Substantia nigra (tissue), 51 donors: ENCODE measurements at places on chromosomes 7 and 10.

GRCh38 chr10:42754155-42755027 lies 28.2 kb upstream of the BMS1 start:
- DNase-seq = no peak

DNA sequence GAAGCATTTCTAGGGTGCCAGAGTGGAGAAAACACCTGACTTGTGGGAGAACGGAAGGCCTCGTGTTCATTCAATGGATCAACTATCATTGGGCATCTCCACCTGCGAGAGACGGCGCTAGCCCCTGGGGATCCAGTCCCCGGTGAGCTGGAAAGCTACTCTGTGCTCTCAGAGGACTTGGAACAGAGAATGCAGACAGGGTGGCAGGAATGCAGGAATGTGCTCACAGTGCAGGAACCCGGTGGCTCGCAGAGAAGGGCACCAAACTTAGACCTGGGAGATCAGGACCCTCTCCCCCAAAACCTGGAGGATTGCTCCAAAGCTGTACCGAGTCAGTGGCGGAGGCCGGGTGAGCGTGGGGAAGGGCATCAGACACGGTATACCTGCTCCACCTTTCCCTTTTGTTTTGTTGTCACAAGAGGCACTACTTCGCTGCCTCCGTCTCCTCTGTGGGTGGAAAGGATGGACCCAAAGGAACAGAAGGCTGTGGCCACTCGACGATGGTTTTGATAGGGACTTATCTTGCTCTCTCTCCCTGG lies 569.0 kb upstream of the C7orf33 start:
- no peak for DNase-seq

GRCh38 chr10:65838811-65839210 lies 1087.0 kb upstream of the LRRTM3 start:
- DNase-seq = no peak

DNA sequence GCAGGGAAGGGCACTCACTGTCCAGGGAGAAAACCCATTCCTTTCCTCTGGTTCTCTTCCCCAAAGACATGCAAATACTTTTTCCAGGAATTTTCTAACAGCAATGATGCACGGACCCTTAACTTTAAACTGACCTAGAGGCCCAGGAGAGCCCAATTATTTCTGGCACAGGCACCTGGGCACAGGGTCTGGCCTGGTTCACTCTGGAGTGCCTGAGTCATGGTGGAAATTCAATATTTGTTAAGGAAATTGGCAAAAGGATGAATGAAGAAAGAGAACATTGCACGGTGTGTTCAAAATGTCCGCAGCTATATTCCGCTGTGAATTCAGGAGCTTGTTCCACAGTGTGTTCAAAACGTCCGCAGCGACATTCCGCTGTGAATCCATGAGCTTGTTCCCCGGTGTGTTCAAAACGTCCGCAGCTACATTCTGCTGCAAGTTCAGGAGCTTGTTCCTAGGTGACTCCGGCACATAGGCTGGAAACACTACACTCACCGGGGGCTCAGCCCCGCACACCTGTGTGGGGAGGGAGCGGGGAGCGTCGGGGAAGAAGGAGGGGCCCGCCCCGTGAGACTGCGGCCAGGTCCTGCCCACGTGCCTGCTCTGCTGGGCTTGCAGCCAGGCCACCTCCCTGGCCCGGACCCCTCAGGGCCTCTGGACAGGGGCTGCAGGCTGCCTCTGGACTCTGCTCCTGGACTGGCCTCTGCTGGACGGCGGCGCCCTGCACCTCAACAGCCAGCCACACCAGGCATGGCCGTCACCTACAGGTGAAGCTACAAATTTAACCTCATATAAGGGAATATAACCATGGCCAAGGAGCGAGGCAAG lies 72.0 kb upstream of the FAM20C start:
- DNase-seq = no peak

DNA sequence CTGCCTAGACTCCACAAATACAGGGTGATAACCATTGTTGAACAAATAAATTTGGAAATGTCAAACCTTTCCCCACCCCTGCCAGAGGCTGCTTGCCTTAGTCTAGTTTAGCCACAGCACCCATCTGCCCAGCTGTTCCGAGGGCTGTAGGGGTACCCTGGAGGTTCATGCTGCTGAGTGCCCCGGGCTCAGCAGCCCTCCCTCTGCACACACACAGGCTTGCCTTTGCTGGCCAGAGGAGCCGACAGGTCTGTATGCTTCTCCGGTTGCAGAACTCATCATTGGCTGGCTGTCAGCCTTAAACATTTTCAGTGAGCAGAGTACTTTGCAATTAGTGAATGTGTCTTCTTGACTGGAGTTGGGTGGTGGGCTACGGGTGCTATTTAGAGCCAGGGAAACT lies 122.9 kb downstream of the NRF1 start:
- no peak for DNase-seq

DNA sequence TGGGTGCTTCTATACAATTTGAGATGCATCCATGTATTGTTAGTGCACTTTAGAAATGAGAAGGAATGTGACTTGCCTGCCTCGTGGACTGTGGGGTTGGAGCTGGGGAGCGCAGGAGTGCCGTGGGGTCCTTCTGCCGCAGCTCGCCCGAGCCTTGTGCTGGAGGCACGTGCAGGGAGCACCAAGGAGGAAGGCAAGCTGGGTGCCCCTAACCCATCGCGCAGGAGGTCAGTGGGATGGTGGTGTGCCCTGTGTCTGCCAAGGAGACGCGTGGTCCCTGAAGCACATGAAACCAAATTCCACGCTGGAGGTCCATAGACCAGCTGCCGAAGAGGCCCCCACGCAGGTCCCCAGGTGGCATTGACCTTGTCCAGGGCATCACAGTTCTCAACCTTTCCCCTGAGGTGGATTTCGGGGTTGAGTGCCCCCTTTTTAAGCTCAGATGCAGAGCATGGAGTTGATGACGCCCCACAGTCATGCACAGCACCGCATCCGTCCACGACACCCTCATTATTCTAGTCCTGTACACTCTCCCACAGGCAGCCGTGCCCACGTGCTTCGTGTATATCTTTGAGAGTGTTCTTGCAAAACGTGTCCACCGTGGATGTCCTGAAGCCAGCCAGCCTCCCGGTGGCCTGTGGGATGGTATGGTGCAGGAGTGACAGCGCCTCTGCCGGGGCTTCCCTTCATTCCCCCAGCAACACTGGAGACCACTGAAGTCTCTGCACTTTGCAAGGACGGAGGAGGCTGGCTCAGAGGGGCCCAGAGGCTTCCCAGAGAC lies 35.5 kb downstream of the FKBP6 start:
- no peak for DNase-seq

- no peak for DNase-seq
Measured at GRCh38 chr7:153193144-153193595, 433.6 kb downstream of the ACTR3B start.

DNA sequence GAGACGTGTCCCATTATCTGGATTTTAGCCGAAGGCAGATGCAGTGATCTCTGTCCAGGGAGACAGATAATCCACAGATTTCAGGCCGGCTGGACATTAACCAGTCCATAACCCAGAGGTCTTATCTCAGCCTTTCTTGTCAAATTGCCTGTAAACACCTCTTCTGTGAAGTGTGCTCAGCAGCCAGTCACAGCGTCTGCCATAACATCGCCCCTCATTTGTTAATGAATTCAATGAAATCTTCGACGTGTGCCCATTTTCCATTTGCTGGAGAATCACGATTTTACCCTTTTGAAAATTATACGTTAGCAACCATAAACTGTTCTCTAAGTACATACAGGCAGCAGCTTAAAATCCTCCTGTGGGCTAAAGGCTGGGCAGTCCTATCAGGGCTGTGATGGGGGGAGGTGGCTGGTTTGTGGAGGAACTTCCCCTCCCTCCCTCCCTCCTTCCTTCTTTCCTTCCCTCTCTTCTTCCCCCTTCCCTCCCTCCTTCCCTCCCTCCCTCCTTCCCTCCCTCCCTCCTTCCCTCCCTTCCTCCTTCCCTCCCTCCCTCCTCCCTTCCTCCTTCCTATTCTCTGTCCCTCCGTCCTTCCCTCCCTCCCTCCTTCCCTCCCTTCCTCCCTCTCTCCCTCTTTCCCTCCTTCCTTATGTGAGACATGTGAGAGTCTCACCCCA lies 26.6 kb upstream of the FAM20C start:
- DNase-seq = no peak
